ENCODE measurements at places on chromosomes 11 and 22. TPM values are rescaled to one million over a fixed set of nuclear protein-coding genes. Genes with fewer than 3 reads are reported as not detected.

- peak overlapping the region; percentile 95 for H3K4me3 ChIP-seq
- peak overlapping the region; percentile 99 for H3K27ac ChIP-seq
Measured at GRCh38 chr22:41687901-41688364, 734 bp downstream of the SNU13 start.

DNA sequence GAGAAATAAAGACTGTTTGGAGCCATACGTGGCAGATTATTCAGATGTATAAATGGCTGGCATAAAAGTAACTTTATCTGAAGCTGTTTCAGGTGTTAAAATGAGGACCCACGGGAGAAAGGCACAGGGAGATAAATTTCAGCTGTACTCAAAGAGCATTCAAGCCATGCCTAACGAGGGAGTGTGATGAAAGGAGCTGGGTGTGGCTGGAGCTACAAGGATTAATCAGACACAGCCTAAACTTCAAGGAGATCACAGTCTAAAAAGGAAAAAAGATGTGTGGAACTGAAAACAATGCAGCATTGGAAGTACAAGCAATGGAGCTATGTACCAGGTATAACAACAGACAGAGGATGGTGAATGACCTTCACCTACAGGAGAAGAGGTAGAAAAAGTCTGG lies 120.8 kb upstream of the APOA1 start:
- peaks cover 12% of the 10 kb centered on the region for H3K36me3 ChIP-seq
- no peaks in the 10 kb centered on the region for H3K27me3 ChIP-seq
- H3K4me3 ChIP-seq = no peak overlapping the region

DNA sequence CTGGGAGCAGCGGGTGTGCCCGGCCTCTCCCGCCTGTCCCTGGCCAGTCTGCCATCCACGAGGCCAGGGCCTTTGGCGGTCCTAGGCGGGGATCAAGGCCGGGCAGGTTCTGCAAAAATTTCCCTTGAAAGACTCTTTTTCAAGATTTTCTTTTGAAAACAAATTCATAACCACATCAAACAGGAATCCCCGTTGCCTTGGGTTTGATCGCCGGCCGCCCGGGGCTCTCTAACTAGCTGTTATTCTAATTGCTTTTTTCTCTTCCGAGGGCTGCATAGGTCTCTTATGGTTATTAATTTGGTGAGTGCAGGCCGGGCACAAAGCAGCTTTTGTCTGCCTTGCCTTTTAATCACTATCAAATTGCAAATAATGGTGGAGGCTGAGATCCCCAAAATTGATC lies 42.0 kb downstream of the CDKN1C start:
- no peak for DNase-seq
- no peak overlapping the region for H3K4me3 ChIP-seq
- no peaks in the 10 kb centered on the region for H3K4me1 ChIP-seq
- H3K27ac ChIP-seq = no peak overlapping the region

DNA sequence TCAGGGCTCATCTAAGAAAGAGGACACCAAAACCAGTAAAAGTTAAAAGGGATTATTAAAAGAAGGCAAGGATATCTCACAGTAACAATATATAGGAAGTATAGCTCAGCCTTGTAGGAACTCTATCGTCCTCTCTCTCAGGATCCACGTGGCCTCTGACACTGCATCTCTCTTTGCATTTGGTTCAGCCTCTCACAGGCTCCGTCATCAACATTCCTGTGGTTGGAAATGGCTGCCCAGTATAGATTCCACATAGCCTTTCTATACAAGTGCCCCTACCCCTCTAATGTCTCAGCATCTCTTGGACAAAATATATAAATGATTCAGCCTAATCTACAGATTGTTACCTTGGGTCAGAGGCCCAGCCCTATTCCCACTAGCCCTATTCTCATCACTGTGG lies 101.3 kb upstream of the DBX1 start:
- no peak overlapping the region for H3K4me3 ChIP-seq
- DNase-seq = no peak

SPI1 gene
- 4.7 TPM for total RNA-seq

SEPTIN5 gene
- 0.55 TPM for total RNA-seq

RFPL2 gene
- 0.81 TPM for total RNA-seq

Measured in naive thymus-derived CD8-positive, alpha-beta T cell (primary cell).